Stimulated activated CD4-positive, alpha-beta T cell treated with anti-CD3 and anti-CD28 coated beads, Interleukin-12 subunit alpha, Interleukin-12 subunit beta, amount 100 ng/mL, for 24 hours (primary cell): ENCODE measurements at places on chromosomes 5 and 9.

GRCh38 chr9:132673355-132673754 is 3.1 kb downstream of the GTF3C4 start:
- DNase-seq, result no peak

- no peak for DNase-seq
Observed at GRCh38 chr5:35047785-35048404, at the start of gene AGXT2. Gene AGXT2, minus strand, starts transcription at chr5:35047949. Its CDS starts 57 bp downstream, at chr5:35047892.

GRCh38 chr5:38722918-38723317 is 122.9 kb upstream of the OSMR start:
- DNase-seq, result no peak

DNA sequence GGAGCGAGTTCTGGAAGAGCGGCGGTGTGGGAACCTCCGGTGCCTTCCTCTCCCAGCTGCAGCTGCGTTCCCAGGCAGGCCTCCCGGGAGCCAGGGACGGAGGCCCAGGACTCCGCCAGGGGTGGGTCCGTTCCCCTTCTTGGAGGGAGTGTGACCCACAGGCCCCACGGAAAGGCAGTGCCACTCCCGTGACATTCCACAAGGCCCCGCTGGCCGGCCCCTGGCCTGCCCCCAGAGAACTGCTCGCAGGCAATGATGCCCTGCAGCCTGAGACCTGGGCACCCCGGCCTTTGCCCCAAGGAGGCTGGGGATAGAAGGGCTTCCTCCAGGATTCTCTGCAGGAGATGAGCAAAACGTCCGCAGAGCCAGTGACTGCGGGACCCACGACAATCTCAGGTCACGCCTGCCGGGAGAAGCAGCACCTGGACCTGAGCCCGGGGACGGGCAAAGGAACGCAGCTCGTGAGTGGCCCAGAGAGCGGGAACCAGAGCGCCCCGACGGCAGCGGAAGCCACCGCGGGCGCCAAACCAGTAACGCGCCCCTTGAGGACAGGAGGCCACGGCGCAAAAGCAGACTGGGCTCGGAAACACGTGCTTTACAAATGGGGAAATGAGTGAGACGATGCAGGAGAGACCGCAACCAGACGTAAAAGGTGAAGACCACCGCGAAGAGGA is 9.3 kb downstream of the OBP2B start:
- peak; percentile 24 for DNase-seq

GRCh38 chr9:75869236-75869635 is 21.2 kb upstream of the PCSK5 start:
- no peak for DNase-seq

- DNase-seq, result no peak
Observed at GRCh38 chr9:84609779-84610178, 59.8 kb upstream of the NTRK2 start.

- DNase-seq, result no peak
Observed at GRCh38 chr5:172860520-172861443, 26.7 kb downstream of the ERGIC1 start.

- DNase-seq, result no peak
Observed at GRCh38 chr5:65623482-65623881, 651 bp downstream of the TRIM23 start.

DNA sequence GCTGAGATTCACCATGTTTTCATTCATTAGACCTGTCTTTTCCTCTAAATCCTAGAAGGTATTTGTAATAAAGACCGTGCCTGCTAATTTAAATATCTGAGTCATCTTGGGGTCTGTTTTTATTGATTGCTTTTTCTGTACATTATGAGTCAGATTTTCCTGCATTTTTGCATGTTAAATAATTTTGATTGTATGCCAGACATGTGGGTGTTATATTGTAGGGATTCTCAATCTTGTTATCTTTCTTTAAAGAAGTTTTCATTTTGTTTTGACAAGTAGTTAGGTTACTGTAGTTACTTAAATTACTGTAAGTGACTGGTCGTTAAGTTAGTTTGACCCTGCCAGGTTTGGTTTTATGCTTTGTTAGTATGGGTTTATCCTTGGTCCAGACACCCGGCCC is 35.1 kb downstream of the EXOSC2 start:
- DNase-seq, result no peak

DNA sequence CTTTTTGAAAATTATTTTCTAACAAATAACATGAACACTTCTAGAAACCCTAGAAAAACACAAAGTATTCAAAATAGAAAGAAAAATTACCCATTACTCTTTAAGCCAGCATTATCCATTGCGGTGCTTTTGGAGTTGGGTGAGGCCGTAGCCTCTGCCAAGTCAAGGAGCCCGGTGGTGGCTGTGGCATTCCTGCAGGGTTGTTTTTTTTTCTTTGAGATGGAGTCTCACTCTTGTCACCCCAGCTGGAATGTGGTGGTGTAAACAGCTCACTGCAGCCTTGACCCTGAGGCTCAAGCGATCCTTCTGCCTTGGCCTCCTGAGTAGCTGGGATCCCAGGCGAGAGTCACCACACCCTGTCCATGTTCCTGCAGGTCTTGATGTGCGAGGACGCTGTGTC is 8.2 kb upstream of the AHRR start:
- no peak for DNase-seq

DNA sequence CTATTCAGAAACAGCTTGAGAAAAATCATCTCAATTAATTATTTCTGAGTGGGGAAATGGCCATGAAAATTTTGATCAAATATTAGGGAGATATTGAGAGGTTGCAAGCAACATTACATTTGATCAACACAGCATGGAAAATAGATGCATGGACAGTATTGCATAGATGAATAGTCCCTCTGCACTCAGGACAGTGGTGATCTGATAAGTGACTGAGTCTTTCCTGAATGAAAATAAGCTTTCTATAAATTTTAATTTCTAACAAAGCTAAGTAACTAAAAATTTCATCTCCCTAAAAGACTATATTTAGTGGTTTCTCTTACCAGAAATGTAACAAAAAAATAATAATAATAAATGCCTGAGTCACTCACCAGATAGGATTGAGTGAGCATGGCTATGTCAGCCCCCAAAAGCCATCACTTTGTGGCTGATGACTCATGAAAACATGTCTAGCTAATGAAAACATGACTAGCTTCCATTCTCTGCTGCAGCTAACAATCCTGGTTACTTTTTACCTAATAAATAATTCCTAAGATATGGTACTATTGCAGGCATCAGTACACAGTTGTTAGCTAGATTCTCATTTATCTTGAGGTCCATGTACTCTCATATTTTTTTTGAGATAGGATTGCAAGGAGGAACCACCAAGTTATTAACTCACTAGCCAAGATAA is 1294.8 kb upstream of the ACO1 start:
- no peak for DNase-seq

DNA sequence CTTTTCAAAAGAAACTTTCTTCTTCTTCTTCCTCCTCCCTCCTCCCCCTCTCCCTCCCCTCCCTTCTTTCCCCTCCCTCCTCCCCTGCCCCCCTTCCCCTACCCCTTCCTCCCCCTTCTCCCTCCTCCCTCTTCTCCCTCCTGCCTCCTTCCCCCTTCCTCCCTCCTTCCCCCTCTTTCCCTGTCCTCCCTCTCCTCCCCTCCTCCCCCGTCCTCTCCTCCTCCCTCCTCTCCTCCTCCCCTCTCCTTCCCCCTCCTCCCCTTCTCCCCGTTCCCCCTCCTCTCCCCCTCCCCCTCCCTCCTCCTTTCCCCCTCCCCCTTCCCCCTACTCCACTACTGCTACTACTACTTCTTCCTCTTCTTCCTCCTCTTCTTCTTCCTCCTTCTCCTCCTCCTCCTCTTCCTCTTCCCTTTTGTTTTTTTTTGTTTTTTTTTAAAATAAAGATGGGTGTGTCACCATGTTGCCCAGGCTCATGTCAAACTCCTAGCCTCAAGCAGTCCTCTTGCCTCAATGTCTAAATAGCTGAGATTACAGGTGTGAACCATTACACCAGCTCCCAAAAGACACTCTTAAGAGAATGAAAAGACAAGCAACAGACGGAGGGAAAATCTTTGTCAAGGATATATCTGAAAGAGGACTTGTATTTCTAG is 87.5 kb downstream of the SCAMP1 start:
- no peak for DNase-seq

DNA sequence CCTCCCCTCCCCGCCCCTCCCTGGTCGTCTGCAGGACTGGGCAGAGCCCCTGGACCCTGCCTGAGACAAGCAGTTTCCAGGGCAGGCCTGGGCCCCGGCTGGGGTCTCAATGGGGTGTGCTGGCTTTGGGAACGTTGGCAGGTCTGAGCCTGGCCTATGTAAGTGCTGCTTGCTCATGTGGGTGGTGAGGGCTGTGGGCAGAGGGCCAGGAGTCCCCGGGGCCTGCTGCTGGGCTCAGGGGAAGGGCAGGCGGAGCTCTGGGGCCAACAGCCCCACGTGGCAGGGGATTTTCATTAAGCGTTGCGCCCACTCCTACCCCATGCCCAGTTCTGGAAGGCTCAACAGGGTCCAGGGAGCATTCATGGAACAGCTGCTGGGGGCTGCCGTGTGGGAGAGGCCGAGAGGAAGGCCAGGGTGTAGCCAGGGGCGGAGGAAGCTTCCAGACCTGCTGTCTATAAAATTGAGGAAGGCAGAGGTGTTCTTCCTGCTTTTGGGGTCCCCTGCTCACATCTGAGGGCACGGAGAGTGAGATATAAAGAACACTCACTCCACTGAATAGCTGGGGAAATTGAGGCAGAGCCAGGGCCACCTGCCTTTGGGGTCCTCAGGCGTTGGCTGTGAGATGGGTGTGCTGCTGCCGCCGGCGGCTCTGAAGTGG is 32.5 kb downstream of the RXRA start:
- DNase-seq, result no peak

- no peak for DNase-seq
Observed at GRCh38 chr9:129908906-129909305, 73.6 kb downstream of the USP20 start.

DNA sequence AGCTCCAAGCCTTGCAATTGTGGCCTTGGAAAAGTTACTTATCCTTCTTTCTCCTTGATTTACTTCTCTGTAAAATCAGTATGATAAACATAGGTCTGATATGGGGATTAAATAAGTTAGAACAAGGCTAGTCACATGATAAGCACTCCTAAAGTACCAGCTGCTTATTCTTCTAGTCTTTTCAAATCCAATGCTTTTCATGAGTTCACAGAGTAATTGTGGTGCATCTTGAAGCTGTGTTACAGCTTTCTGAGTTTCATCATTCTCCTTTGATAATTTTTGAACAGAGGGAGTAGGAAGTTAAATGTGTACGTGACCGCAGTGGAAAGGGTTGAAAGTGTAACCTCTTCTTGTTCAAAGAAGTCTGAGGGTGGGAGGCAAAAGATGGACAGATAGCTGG is 38.8 kb upstream of the CCDC112 start:
- DNase-seq, result no peak

DNA sequence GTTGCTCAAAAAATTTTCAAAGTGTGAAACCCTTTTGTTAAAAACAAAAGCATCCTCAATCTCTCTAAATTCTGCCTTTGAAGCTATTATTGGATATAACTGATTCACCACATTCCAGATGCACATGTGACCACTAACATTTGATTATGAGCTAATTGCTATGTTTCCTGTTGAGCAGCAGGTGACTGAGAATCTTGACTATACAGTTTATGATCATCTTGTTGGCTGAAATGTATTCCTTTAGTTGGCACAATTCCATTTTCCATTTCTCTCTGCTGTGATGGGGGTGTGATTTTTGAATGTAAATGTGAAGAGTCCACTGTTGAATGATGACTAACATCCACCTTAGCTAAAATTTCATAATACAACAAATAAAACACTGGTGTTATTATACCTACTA is 10.7 kb downstream of the LYSMD3 start:
- DNase-seq, result no peak

DNA sequence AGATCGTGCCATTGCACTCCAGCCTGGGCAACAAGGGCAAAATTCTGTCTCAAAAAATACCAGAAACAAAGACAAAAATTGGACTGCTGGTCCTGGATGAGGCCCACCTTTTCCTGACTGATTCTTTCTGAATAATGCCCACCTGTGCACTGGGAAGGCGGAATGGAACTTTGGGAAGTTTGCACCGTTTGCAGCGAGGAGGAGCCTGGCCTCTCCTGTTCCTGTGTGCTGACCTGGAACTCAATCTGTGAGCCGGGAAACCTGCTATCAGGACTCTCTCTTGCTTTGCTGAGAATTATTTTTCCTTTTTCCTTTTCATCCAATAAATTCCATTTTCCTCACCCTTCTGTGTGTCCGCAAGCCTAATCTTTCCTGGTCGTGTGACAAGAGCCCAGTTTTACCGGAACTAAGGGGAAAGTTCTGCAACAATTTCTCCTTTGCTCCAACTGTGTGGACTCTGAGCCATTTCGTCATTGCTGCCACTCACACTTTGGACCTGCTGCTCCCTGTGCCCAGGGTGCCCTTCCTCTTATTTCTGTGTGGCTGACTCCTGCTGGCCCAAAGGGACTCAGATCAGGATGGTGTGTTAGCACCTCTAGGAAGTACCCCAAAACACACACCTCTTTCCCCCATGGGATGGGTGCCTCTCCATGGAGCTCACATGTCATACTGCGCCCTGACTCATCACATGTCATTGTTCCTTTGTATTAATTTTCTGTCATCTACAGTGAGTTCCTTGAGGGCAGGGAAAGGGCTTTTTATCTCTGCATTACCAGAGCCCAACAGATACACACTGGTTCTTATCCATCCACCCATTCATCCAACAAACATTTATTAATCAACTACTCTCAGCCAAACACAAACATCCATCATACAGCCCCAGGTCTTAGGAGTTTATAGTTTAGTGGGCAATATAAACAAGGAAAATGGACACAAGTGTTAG is 4.7 kb upstream of the GLRX start:
- no peak for DNase-seq

- DNase-seq, result no peak
Observed at GRCh38 chr9:124366476-124367220, 48.6 kb downstream of the PSMB7 start.
